ENCODE measurements at places on chromosomes 13 and 19.
A peak's percentile ranks its signal among the peaks of the same experiment; 100 is the strongest.

DNA sequence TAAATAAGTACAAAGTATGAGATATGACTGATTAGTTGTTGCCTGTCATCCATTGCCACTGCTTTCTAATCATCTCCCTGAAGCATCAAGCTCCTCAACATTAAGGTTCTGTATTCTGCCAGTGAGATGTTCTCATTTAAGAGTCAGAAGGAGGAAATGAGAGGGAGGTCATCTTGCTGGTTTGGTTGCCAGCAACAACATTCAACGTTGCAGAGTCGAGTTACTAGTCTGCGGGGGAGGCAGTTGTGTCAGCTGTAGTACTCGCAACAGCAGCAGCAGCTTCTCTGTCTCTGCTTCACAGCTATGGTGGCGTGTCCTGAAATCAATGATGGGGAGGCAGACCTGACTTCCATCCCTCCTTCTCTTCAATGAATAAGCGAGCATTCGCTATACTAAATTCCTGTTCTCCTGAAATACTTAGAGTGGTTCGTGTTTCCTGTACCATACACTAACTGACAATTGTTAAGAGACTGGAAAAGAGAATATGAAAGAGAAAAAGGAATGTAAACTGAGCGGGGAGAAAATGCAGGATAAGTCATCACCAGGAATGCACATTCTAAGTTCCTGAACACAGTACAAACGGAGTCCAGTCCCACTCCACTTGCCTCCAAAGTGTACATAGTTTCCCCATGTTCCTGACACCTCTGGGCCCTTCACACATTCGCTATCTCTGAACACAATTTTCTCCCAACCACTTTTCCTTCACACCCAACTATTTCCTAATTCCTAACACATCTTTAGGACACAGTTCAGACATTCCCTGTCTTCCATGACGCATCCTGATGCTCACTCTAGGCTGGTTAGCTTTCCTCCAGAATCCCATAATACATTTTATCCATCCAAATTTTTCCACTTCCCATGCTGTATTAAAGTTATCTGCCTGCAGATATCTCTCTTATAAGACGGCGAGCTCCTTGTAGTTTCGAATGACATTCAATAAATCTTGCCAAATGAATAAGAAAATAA lies 263.0 kb downstream of the KLF12 start:
- no peak for DNase-seq

GRCh38 chr13:102799426-102800144 lies 666 bp downstream of the BIVM start:
- DNase-seq: peak; percentile 23

DNA sequence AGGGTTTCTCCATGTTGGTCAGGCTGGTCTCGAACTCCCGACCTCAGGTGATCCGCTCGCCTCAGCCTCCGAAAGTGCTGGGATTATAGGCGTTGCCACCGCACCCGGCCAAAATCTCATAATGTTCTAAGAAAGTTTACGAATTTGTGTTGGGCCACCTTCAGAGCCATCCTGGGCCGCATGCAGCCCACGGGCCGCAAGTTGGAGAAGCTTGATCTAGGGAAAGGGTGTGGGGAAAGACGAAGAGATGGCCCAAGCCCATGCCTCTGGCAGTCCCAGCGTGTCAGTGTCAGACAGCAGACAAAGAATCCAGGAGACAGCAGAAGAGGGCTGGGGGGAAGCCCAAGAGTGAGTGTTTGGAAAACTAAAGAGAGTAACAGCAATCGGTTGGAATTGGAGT lies 17.3 kb upstream of the PNMA8C start:
- DNase-seq: no peak

- DNase-seq: no peak
These were observed 21.6 kb downstream of the ARL11 start for GRCh38 chr13:49649963-49650312.

- DNase-seq: no peak
These were observed 59.8 kb upstream of the C1QTNF9 start for GRCh38 chr13:24249624-24250023.

GRCh38 chr19:42250666-42251531 lies 4.0 kb downstream of the ERF start:
- no peak for DNase-seq

DNA sequence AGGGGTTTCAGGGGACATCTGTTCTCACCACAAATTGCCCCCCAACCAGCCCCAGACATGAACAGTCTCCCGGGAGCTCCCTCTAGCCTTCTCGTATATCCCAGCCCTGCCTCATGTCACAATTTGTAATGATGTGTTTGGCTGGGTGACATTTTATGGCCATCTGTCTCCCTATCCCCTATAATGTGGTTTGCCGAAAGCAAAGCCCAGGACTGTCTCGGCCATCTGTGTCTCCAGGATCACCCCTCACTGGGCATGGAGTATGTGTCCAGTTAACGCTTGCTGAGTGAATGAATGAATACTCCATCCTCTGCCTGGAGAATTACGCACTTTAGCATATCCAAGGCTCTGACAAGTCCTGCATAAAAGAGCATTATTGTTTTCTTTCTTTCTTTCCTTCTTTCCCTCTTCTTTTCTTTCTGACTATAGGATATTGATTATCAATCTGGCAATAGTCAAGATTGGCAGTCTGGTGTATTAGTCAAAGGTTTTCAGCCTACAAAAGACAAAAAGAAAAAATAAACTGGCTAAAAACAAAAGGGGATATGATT lies 15.1 kb downstream of the HPN start:
- DNase-seq: no peak

GRCh38 chr13:73168953-73169401 lies 110.2 kb downstream of the KLF5 start:
- no peak for DNase-seq

GRCh38 chr19:49160450-49161189 lies 3.0 kb downstream of the TRPM4 start:
- no peak for DNase-seq

- no peak for DNase-seq
These were observed 173.7 kb downstream of the KLF12 start for GRCh38 chr13:73960474-73960873.

DNA sequence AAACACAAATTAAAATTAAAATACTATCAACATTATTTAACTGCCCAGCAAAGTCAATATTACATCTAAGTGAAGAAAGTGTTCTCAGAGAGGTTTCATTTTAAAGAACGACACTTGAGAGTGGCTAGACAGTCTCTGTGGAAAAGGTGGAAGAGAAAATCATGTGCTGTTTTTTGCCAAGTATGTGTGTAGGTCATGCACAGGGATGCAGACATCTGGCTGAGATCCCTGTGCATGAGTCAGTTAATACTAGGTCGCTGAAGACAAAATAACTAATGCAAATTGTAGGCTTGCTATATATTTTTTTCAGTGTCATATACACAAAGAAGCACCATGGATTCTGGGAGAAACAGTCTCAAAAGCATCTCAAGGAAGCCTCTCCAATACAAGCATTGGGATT lies 44.3 kb upstream of the ENOX1 start:
- no peak for DNase-seq

DNA sequence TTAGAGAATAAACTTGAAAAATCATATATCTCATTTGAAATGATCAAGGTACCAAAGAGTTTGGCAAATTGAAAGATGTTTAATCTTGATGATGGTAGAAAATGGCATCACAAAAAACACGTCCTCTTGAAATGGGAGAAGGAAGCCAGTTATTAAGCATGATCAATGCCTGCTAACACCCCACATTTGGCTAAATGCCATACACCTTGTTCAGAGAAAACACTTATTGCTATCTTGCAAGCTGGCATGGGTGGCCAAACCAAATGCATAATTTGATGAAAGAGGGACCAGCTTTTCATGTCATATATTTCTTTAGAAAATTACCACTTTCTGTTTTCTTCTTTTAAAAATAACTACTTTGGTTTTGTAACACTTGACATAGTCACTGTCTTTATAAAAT lies 141.3 kb downstream of the ZAR1L start:
- DNase-seq: no peak

DNA sequence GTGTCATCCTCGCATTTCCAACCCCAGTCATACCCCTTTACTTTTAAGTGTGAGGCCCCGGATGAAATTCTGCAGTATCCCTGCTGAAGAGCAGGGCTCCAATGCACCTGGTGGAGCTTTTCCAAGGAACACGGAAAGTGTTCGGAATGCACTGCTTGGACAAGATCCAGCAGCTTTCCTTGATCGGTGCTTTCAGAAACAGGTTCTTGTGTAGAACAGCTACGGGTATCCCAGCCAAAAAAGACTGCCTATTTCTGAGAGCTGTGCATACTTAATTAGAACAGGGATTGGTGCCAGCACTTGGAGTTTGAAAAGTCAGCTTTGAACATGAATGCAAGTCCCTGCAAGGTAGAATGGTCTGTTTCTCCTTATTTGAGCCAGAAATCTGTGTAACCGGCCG lies 87.2 kb upstream of the C1QTNF9B start:
- no peak for DNase-seq

GRCh38 chr13:64709079-64709478 lies 2521.1 kb downstream of the PCDH9 start:
- DNase-seq: no peak

- no peak for DNase-seq
These were observed 5.7 kb downstream of the ERF start for GRCh38 chr19:42249149-42249750.

- DNase-seq: no peak
These were observed 525 bp downstream of the BORA start for GRCh38 chr13:72728290-72728605.

- DNase-seq: no peak
These were observed 57.1 kb downstream of the SIPA1L3 start for GRCh38 chr19:37964109-37964508.

DNA sequence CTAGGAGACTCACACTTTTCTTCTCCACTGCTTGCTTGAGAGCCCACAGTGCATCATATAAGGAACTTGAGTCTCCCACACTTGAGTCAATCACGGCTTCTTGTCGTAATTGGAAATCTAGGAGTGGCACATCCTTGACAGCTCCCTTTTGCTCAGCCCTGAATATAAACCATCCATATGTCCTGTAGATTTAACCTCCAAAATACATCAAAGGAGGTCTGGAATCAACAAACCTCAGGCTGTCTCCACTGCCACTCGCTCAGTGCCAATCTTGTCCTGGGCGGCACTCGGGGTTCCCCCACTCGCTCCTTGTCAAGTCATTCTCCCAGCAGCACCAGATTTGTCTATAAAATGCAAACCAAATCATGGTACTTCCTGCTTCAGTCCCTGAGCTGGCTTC lies 84.4 kb upstream of the UQCRFS1 start:
- no peak for DNase-seq

Measured in GM12892 (cell line).